Breast epithelium (tissue), 4 donors: ENCODE measurements at places on chromosomes 2 and 18. TPM values are rescaled to one million over a fixed set of nuclear protein-coding genes. Genes with fewer than 3 reads are reported as not detected.

Gene TMEM247
- total RNA-seq = not detected

GRCh38 chr2:67881816-67882215 lies 181.0 kb downstream of the C1D start:
- H3K4me1 ChIP-seq = no peaks in the 10 kb centered on the region
- H3K4me3 ChIP-seq = no peak overlapping the region
- H3K27me3 ChIP-seq = no peaks in the 10 kb centered on the region
- H3K36me3 ChIP-seq = no peaks in the 10 kb centered on the region

GRCh38 chr2:233481368-233482142 lies 85.0 kb downstream of the USP40 start:
- no peaks in the 10 kb centered on the region for H3K36me3 ChIP-seq
- H3K4me3 ChIP-seq = peak overlapping the region; percentile 27
- DNase-seq = no peak

- H3K4me3 ChIP-seq = no peak overlapping the region
- H3K4me1 ChIP-seq = no peaks in the 10 kb centered on the region
- H3K27ac ChIP-seq = no peak overlapping the region
- DNase-seq = no peak
Observed at GRCh38 chr18:75114231-75114764, 94.6 kb downstream of the PTGR3 start.

GRCh38 chr18:70634576-70635147 lies 345.8 kb downstream of the SOCS6 start:
- no peaks in the 10 kb centered on the region for H3K4me1 ChIP-seq
- no peaks in the 10 kb centered on the region for H3K27me3 ChIP-seq

DNA sequence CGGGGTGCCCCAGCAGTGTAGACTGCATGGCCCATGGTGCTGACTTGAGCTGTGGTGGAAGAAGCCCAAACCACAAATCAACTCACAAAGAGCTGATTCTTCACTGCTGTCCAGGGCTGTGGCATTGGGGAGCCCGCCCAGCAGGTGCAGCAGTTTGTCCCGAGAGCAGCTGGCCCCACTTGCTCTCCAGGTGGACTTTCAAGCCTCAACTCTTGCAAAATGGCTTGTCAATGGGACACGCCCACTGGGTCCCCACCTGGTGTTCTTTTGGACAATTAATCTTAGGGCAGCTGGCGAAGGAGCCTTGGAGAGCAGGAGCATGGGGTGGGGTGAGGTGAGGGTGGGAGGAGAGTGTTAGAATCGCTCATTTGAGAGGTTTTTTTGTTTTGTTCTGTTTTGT lies 117.9 kb downstream of the MYCN start:
- no peaks in the 10 kb centered on the region for H3K36me3 ChIP-seq
- no peak overlapping the region for H3K4me3 ChIP-seq
- no peaks in the 10 kb centered on the region for H3K4me1 ChIP-seq
- DNase-seq = no peak

GRCh38 chr18:25661831-25662230 lies 309.9 kb upstream of the ZNF521 start:
- H3K4me3 ChIP-seq = no peak overlapping the region
- no peaks in the 10 kb centered on the region for H3K27me3 ChIP-seq
- no peaks in the 10 kb centered on the region for H3K36me3 ChIP-seq
- H3K4me1 ChIP-seq = no peaks in the 10 kb centered on the region
- no peak overlapping the region for H3K27ac ChIP-seq

- no peaks in the 10 kb centered on the region for H3K4me1 ChIP-seq
- H3K4me3 ChIP-seq = peak overlapping the region; percentile 38
- DNase-seq = no peak
- H3K36me3 ChIP-seq = no peaks in the 10 kb centered on the region
Observed at GRCh38 chr2:113234721-113235346, 43.9 kb downstream of the PAX8 start.

Gene RTN4
- 201 TPM for total RNA-seq

- no peak overlapping the region for H3K4me3 ChIP-seq
- no peaks in the 10 kb centered on the region for H3K36me3 ChIP-seq
- DNase-seq = no peak
- no peaks in the 10 kb centered on the region for H3K4me1 ChIP-seq
Observed at GRCh38 chr2:10462178-10463083, 14.3 kb upstream of the ODC1 start.

DNA sequence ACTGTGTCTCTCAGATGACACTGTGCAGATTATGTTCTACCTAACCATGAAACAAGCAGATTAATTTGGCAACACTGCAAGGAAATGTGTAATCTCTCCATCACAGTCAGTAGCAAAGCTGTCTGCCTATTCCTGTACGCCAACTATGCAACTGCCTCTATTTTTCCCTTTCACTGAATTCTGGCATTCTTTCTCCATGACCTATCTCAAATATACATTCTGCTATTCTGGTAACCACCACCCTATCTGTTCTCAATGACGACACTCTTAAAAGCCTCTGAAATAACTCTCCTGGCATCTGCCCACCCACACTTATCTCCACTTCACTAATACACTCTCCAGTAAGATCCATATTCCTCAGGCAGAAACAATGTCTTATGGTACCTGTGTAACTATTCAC lies 78.7 kb downstream of the ABCA12 start:
- H3K27ac ChIP-seq = no peak overlapping the region
- no peak overlapping the region for H3K4me3 ChIP-seq
- H3K4me1 ChIP-seq = no peaks in the 10 kb centered on the region
- DNase-seq = no peak
- H3K36me3 ChIP-seq = no peaks in the 10 kb centered on the region
- no peaks in the 10 kb centered on the region for H3K27me3 ChIP-seq

- no peak overlapping the region for H3K27ac ChIP-seq
- H3K36me3 ChIP-seq = no peaks in the 10 kb centered on the region
- H3K27me3 ChIP-seq = no peaks in the 10 kb centered on the region
- no peak for DNase-seq
- H3K4me3 ChIP-seq = no peak overlapping the region
- H3K4me1 ChIP-seq = no peaks in the 10 kb centered on the region
Observed at GRCh38 chr2:224887141-224887540, 155.1 kb downstream of the DOCK10 start.

- no peaks in the 10 kb centered on the region for H3K27me3 ChIP-seq
- no peaks in the 10 kb centered on the region for H3K36me3 ChIP-seq
- H3K27ac ChIP-seq = no peak overlapping the region
Observed at GRCh38 chr2:86158286-86158685, 37.0 kb downstream of the IMMT start.

DNA sequence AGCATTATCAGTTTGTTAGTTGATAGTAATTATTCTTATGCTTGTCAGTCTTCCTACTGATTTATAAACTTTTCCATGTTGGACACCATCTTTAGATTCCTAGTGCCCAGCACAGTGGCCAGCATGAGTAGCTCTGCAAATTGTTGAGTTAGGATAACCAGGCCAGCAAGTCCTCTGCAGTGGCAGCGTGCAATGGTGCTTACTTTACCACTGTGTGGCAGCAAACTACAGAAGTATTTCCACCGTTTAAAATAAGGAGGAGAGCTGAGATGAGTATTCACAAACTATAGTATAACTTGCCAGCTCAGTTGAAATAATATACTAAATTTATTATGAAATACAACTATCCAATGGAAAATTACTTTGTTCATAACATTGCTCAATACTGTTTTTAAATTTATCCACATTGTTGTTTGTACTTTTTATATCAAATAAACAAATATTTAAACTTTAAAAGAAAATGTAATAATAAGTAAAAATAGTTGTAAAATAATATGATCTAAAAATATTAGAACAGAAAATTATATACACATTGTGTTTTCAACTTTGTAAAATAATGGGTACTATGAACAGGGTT lies 9.3 kb upstream of the THADA start:
- H3K4me1 ChIP-seq = no peaks in the 10 kb centered on the region
- no peak for DNase-seq
- no peaks in the 10 kb centered on the region for H3K27me3 ChIP-seq
- H3K27ac ChIP-seq = no peak overlapping the region

Gene PIK3C3
- total RNA-seq = 33.4 TPM
